ENCODE measurements at places on chromosomes 7 and 10. TPM values are rescaled to one million over a fixed set of nuclear protein-coding genes. Genes with fewer than 3 reads are reported as not detected.

Gene ATRNL1
- total RNA-seq = 7.6 TPM

- no peak for DNase-seq
Measured at GRCh38 chr7:92667816-92668535, 77.8 kb upstream of the FAM133B start.

- DNase-seq = no peak
Measured at GRCh38 chr7:77651575-77652162, 44.6 kb upstream of the RSBN1L start.

DNA sequence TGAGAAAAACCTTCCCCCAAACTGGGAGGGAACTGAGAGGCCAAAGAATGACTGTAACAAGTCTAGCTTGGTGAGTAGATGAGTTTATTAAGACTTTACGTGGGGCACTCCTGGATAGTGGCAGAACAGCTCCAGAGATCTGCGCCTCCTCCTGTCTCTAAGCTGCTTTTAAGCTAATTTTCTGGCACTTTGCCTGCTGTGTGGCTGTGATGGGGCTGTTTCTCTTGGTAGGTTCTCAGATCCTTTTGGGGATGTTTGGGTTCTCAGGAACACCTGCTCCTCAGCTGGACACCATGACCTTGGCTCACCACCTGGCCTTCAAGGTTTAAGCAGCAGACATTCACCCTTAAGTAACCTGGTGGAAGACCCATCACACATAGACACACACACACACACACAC, 68.3 kb downstream of the AKR1E2 start:
- peak; percentile 37 for DNase-seq

GRCh38 chr10:1519391-1519790, 217.9 kb downstream of the ADARB2 start:
- DNase-seq = no peak

GRCh38 chr7:41448104-41448503, 254.8 kb downstream of the INHBA start:
- DNase-seq = peak; percentile 26
